Smooth muscle cell of the brain vasculature (primary cell): ENCODE measurements at places on chromosomes 12 and 14.

DNA sequence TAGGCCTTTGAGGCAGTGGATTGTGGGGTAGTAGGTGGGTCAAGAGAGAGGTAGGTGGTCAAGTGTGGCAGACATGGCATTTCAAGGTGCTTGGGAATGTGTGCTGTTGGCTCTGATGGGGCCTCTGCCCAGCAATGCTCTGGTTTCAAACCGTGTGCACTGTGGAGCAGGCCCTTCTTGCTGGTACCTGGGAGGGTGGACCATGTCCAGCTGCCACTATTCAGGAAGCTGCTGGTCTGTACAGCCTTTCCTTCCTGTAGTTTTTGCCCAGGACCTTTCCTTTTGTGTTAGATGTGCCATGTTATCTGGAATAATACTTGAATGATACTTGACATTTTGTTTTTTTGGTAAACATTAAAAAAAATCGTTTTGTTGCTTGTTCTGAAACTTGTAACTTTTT, 14.8 kb downstream of the RIMKLB start:
- no peak for DNase-seq

- no peak for DNase-seq
Observed at GRCh38 chr12:42396473-42397259, 70.7 kb downstream of the PPHLN1 start.

GRCh38 chr12:83153177-83153576, 466.5 kb downstream of the TMTC2 start:
- no peak for DNase-seq

DNA sequence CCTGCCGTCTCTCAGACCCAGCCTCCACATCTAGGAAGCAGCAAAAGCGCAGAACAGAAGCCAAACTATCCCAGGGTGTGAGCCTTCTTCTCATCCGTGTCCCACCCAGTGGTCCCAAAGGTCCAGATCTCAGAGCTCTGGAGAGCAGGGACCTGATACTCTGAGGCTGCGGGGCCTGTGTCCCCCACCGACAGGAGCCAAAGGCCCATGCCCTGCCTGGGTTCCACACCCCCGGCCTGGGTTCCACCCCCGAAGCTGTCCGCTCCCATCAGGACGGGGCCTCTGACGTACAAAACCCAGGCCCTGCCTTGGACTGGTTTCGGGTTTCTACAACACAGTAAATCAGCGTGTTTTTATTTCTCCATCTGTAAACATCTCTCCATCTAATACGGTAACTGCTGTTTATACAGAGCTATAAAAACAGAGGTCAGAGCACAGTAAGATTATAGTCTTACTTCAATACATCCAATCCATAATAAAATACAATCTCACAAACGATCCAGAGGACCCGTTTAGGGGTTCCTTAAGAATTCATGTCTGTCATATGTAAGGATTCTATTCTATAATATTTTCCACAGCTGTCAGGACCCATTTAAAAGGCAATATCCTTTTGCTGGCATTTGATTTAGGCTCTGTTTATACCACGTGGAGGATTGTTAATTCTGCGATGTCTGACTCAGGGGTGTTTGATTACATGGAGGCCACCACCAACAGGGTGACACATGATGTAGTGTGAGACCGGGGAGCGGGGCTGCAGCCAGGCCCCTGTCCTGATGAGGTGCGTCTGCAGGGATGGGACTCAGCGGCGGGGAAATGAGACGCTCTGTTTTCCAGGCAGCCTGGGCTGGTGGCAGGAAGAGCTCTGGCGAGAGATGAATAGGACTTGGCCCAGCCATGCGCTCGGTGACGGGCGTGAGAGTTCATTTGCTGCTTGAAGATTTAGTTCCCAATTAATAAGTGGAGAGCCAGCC, 110.3 kb downstream of the DICER1 start:
- peak; percentile 12 for DNase-seq

DNA sequence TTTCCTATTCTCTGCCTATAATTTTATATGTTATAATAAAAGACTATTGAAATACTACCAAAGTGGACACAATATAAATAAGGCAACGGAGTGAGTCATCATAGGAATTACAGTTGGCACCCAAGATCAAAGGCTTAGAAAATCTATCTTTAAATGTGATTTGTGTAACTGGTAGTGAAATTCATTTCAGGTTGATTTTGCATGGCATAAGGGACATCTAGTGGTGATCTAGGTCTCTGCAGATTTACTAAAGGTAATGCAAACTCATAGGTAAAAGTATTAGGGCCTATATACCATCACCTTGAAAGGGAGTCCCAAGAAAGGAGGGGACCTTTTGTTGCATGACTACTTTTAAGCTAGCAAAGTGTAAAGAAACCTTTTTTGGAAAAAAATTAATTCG, 527.2 kb downstream of the NRXN3 start:
- DNase-seq: no peak

DNA sequence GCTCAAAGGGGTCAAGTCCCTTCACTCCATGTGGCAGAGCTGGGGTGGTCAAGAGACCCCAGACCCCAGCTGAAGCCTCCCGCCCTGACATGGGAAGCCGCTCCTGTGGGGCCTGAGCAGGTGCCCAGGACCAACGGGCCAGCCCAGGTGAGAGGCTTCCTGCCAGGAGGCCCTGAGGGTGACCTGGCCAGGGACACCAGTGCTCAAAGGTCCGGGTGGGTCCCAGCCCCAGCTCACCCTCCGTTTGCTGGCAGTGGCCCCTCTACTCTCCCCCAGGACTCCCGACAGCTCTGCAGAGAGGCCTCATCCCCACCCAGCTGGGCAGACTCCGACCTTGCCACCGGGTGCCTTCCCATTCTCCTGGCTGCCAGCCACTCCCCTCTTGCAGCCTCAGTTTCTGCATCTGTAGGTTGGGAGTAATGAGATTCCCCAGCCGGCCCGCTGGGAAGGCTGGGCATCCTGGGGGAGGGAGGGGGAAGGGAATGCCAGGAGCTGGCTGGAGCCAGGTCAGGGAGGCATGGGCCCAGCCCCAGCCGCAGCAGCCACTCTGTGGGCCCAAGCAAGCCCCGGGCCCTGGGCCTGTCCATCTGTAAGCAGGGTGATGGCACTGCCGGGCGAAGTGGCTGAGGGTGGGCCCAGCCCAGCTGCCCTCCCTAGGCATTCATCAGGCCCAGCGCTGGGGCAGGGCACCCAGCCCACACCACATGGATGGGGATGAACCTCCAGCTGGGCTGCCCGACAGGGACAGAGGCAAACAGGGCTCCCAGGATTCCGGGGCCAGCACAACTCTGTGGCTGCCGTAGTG, 10.3 kb upstream of the INF2 start:
- no peak for DNase-seq

GRCh38 chr14:20328705-20329104, 4.4 kb downstream of the CCNB1IP1 start:
- no peak for DNase-seq

GRCh38 chr12:89386138-89386537, 33.8 kb upstream of the DUSP6 start:
- no peak for DNase-seq

- no peak for DNase-seq
Observed at GRCh38 chr14:68775614-68776126, 17.2 kb downstream of the ZFP36L1 start.

- DNase-seq: no peak
Observed at GRCh38 chr12:57718641-57719528, 19.7 kb downstream of the AGAP2 start.
